ENCODE measurements at places on chromosomes 3 and 15. TPM values are rescaled to one million over a fixed set of nuclear protein-coding genes. Genes with fewer than 3 reads are reported as not detected.

The MAGEL2 gene
- polyA plus RNA-seq: 0.04 TPM

The AVEN gene
- polyA plus RNA-seq: 24.5 TPM

The PAQR5 gene
- 1.2 TPM for polyA plus RNA-seq

The THSD4 gene
- 32.6 TPM for polyA plus RNA-seq

The ZNF662 gene
- polyA plus RNA-seq: 3.2 TPM

The HACL1 gene
- polyA plus RNA-seq: 7.2 TPM

The WNT5A gene
- polyA plus RNA-seq: 1.1 TPM

GRCh38 chr3:161016417-161017313, 88.5 kb downstream of the B3GALNT1 start:
- DNase-seq: no peak
- H3K36me3 ChIP-seq: no peaks in the 10 kb centered on the region
- no peaks in the 10 kb centered on the region for H3K4me1 ChIP-seq
- H3K27ac ChIP-seq: no peak overlapping the region
- no peak overlapping the region for H3K4me3 ChIP-seq
- H3K27me3 ChIP-seq: no peaks in the 10 kb centered on the region

GRCh38 chr3:53261712-53262111, 5.9 kb upstream of the TKT start:
- H3K4me1 ChIP-seq: no peaks in the 10 kb centered on the region
- DNase-seq: no peak
- no peaks in the 10 kb centered on the region for H3K36me3 ChIP-seq
- no peak overlapping the region for H3K27ac ChIP-seq

- no peak overlapping the region for H3K4me3 ChIP-seq
- H3K27me3 ChIP-seq: no peaks in the 10 kb centered on the region
- H3K36me3 ChIP-seq: no peaks in the 10 kb centered on the region
- H3K27ac ChIP-seq: no peak overlapping the region
- no peak for DNase-seq
- H3K4me1 ChIP-seq: peaks cover 3% of the 10 kb centered on the region
These were observed 61.0 kb downstream of the SCAPER start for GRCh38 chr15:76844096-76844495.

DNA sequence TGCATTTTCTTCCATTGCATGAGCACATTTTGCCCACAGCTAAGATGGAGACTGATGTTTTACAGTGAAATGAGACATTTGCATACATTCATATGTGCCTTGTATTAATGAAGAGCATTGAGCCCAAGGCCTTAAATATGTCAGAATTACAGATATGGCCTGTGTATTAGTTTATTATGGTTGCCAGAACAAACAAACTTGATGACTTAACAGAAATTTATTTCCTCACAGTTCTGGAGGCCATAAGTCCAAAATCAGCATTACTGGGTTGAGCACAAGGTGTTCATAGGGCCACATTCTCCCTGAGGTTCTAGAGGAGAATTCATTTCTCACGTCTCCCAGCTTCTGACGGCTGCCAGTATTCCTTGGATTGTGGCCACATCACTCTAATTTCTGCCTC, 302.6 kb upstream of the TGFBR2 start:
- no peaks in the 10 kb centered on the region for H3K27me3 ChIP-seq
- H3K4me1 ChIP-seq: no peaks in the 10 kb centered on the region
- no peak overlapping the region for H3K4me3 ChIP-seq
- DNase-seq: no peak
- H3K36me3 ChIP-seq: no peaks in the 10 kb centered on the region

GRCh38 chr3:176789281-176789705, 408.0 kb downstream of the TBL1XR1 start:
- no peaks in the 10 kb centered on the region for H3K36me3 ChIP-seq
- no peak overlapping the region for H3K4me3 ChIP-seq
- H3K27ac ChIP-seq: no peak overlapping the region
- H3K4me1 ChIP-seq: peaks cover 8% of the 10 kb centered on the region
- DNase-seq: no peak

- no peaks in the 10 kb centered on the region for H3K27me3 ChIP-seq
- H3K27ac ChIP-seq: no peak overlapping the region
- no peak for DNase-seq
These were observed 97.1 kb upstream of the NR2E3 start for GRCh38 chr15:71713191-71713809.

DNA sequence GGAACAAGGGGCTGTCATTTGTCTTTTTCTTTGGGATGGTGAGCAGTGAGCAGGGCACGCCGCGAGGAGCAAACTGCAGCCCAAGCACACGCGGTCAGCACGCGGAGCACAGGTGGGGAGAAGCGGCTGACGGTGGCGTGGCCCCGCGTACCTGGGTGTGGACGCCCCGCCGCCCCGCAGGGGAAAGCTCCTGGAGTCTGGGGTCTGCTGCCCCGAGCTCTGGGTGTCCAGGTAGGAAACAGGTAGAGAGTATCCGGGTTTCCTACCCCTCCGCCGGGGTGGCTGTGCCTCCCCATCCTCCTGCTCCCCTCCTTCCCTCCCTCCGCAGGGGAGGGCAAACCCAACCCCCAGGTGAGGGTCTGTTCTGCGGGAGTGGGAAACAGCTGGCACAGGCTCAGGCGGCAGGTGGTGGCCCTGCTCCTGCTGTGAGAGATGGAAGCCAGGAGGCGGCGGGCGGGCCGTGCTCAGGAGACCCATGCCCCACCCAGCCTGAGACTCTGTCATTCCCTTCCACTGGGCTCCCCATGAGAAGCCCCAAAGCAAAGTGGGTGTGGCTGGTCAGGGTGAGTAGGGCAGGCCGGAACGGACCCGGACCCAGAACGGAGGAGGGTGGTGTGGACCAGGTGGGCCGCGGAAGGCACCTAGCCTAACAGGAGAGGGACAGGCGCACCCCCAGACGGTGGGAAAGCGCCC, 56.9 kb upstream of the CGNL1 start:
- peaks cover 7% of the 10 kb centered on the region for H3K4me1 ChIP-seq
- H3K27me3 ChIP-seq: no peaks in the 10 kb centered on the region

- H3K36me3 ChIP-seq: no peaks in the 10 kb centered on the region
- H3K4me3 ChIP-seq: peak overlapping the region; percentile 82
- DNase-seq: no peak
- H3K27me3 ChIP-seq: no peaks in the 10 kb centered on the region
These were observed 107.0 kb downstream of the IQSEC1 start for GRCh38 chr3:12965999-12966846.

- no peak overlapping the region for H3K27ac ChIP-seq
- no peak overlapping the region for H3K4me3 ChIP-seq
- no peaks in the 10 kb centered on the region for H3K27me3 ChIP-seq
- H3K4me1 ChIP-seq: peaks cover 41% of the 10 kb centered on the region
- no peak for DNase-seq
- H3K36me3 ChIP-seq: no peaks in the 10 kb centered on the region
These were observed 51.4 kb downstream of the FAM43A start for GRCh38 chr3:194736896-194737600.

DNA sequence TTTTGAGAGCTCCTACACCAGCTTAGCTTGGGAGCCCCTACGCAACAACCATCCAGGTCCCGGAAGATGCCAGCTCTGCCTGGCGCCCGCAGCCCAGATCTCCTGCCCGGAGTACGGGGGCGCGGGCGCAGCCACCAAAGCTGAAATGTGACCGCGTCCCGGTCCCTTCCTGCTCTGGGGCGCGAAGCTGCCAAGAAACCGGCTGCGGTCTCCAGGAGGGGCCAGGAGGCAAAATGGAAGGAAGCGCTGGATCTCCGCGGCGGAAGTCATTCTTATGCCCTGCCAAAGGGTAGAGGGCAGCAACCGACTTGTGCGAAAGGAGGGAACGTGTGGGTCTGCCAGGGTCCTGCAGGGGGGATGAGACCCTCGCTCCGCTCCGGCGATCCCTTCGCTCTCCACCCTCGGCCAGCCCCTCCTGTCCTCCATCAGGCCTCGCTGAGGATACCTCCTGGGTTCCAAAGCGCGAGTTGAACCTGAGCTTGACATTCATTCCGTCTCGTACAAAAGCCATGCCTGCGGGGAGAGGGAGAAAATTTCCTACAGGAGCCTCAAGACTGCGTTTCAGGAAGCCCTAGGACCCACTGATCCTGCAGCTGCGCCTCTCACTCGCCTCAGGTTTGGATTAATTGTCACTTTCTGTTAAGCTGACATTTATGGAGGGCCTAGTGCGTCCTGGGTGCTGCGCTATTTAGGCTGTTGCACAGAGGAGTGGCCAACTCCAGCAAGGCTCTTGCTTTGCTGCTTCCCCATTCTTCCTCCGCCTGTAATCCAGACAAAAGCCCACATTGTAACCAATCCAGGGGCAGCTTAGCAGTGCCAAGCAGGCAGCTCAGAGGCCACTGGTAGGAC, 98.3 kb upstream of the VGLL3 start:
- peak overlapping the region; percentile 64 for H3K4me3 ChIP-seq
- H3K4me1 ChIP-seq: peaks cover 5% of the 10 kb centered on the region
- H3K27ac ChIP-seq: peak overlapping the region; percentile 89
- peak; percentile 75 for DNase-seq
- H3K36me3 ChIP-seq: no peaks in the 10 kb centered on the region
- no peaks in the 10 kb centered on the region for H3K27me3 ChIP-seq

DNA sequence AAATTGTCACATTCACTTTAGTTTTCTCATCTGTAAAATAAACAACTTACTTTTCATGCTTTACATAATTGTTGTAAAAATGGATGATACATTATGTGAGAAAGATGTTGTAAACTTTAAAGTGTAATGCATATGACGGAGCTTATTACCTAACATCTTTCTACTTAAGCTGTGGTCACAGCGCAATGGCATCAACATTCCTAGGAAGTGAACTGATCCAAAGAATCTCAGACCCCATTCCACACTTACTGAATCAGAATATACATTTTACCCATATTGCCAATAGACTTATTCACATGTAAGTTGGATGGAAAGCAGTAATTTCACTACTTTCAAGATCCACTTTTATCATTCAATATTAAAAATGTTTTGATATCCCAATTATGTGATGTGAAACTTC, 497.5 kb downstream of the FGF12 start:
- DNase-seq: no peak
- no peak overlapping the region for H3K27ac ChIP-seq

- DNase-seq: no peak
- no peak overlapping the region for H3K4me3 ChIP-seq
- H3K36me3 ChIP-seq: no peaks in the 10 kb centered on the region
- no peak overlapping the region for H3K27ac ChIP-seq
- no peaks in the 10 kb centered on the region for H3K4me1 ChIP-seq
These were observed 38.4 kb upstream of the TIPARP start for GRCh38 chr3:156635973-156636372.

DNA sequence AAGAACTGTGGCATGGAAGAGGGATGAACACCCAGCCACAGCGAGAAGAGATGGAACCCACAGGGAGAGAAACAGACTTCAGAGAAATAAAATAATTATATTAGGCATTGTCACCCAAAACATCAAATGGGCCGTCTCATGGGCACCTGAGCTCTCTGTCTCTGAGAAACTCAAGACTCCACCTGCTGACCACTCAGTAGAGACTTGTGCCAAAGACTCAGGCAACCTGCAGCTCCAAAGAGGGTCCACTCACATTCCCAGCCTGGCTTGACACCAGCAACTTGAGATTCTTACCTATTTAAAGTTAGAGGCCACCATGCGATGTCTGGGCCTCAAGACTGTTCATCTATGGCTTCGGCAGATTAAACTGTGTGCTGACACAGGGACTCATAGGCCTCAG, 12.0 kb downstream of the SEMA5B start:
- no peaks in the 10 kb centered on the region for H3K27me3 ChIP-seq
- DNase-seq: no peak
- H3K27ac ChIP-seq: no peak overlapping the region
- no peaks in the 10 kb centered on the region for H3K36me3 ChIP-seq
- no peaks in the 10 kb centered on the region for H3K4me1 ChIP-seq

DNA sequence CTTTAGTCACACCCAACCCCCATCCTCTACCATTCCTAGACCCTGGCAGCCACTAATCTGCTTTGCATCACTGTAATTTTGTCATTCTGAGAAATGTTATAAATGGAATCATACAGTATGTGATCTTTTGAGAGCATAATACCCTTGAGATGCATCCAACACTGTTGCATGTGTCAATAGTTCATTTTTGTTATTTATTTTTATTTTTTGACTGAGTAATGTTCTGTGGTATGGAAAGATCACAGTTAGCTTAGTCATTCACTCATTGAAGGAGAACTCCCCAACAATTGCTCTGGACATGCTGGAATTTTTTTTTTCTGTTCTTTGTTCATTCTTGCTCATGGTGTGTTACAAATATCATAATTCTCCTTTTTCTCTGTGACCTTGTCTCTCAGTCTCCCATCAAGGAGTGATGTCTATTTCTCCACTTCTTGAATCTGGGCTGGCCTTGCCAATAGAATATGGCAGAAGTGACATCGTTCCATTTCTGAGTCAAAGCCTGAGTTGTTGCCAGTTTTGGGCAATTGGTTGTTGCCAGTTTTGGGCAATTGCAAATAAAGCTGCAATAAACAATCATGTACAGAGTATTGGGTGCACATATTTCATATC, 6.8 kb upstream of the ADPGK start:
- no peak overlapping the region for H3K4me3 ChIP-seq
- no peaks in the 10 kb centered on the region for H3K36me3 ChIP-seq

- no peak overlapping the region for H3K27ac ChIP-seq
- no peak for DNase-seq
- no peak overlapping the region for H3K4me3 ChIP-seq
- no peaks in the 10 kb centered on the region for H3K27me3 ChIP-seq
- peaks cover 16% of the 10 kb centered on the region for H3K4me1 ChIP-seq
These were observed 31.3 kb upstream of the SETMAR start for GRCh38 chr3:4271834-4272233.

GRCh38 chr3:109478614-109479013, 141.3 kb upstream of the DPPA4 start:
- DNase-seq: no peak
- H3K27me3 ChIP-seq: no peaks in the 10 kb centered on the region
- H3K27ac ChIP-seq: no peak overlapping the region
- H3K4me1 ChIP-seq: no peaks in the 10 kb centered on the region
- no peak overlapping the region for H3K4me3 ChIP-seq

DNA sequence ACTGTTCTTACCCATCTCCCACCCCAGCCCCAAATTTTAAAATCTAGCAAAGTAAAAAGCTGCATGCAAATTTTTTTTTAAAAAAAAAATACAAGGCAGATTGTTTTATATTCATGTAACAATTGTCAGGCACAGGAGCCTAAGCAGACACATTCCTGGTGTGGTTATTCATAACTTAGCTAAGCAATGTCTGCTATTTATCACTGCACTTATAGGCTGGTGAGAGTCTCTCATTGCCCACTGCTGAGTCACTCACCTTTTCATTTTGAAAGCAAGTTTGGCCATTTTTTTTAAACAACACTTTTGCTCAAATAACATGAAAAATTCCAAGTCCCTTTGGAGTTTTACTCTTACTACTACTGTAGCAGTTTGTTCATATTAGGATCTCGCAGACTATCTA, 413.9 kb downstream of the RBMS3 start:
- DNase-seq: no peak
- no peaks in the 10 kb centered on the region for H3K36me3 ChIP-seq
- peak overlapping the region; percentile 67 for H3K27ac ChIP-seq
- H3K4me3 ChIP-seq: no peak overlapping the region
- H3K4me1 ChIP-seq: peaks cover 30% of the 10 kb centered on the region
- H3K27me3 ChIP-seq: no peaks in the 10 kb centered on the region

DNA sequence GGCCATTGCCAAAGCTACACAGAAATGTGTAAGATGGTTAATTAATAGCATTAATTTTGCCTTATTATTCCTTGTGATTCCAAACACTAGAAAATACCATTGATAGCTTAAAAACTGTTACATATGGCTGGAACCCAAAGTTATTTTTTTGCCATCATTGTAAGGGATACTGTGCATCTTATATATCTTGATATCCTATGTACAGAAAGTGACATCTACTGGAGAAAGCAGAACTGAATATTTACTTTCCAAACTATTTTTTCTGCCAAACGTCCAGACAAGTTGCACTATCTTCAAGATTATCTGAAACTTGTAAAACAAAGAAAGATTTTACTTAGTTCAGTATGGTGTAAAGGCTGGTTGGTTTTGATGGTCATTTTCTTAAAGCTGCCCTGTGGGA, 33.3 kb upstream of the MEIS2 start:
- no peak for DNase-seq
- no peaks in the 10 kb centered on the region for H3K4me1 ChIP-seq
- H3K36me3 ChIP-seq: no peaks in the 10 kb centered on the region
- H3K4me3 ChIP-seq: no peak overlapping the region
- H3K27me3 ChIP-seq: no peaks in the 10 kb centered on the region
- no peak overlapping the region for H3K27ac ChIP-seq

Measured in heart left ventricle (tissue), 16 donors.